ENCODE measurements at places on chromosomes 12 and 14.

- no peaks in the 10 kb centered on the region for H3K4me1 ChIP-seq
- H3K36me3 ChIP-seq, result no peaks in the 10 kb centered on the region
- no peaks in the 10 kb centered on the region for H3K27me3 ChIP-seq
- no peak overlapping the region for H3K27ac ChIP-seq
- no peak for DNase-seq
These were observed 6.6 kb downstream of the C1S start for GRCh38 chr12:7067096-7067495.

GRCh38 chr14:24329736-24330135 lies 5.1 kb downstream of the ADCY4 start:
- H3K27me3 ChIP-seq, result no peaks in the 10 kb centered on the region
- no peak overlapping the region for H3K4me3 ChIP-seq
- H3K36me3 ChIP-seq, result no peaks in the 10 kb centered on the region
- H3K4me1 ChIP-seq, result peaks cover 10% of the 10 kb centered on the region

DNA sequence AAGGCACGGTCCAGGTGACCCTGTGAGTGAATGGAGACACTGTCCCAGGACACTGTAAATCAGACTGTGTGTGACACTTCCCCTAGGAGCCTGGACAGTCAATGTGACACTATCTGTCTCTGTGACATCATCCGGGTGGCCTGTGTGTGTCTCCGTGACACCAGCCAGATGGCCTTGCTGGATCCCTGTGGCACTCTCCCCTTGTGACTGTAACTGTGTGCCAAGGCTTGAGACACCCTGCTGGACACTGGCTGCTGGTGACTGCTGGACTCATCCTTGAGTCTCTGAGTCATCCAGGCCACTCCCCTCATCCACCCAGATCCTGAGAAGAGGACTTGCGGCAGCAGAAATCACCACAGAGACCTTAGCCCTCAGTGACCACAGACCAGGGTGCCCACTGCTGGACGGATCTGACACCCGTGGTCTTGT lies 51.6 kb downstream of the MVK start:
- no peaks in the 10 kb centered on the region for H3K27me3 ChIP-seq
- DNase-seq, result no peak

GRCh38 chr12:26648066-26648465 lies 184.9 kb downstream of the ITPR2 start:
- H3K27me3 ChIP-seq, result no peaks in the 10 kb centered on the region
- DNase-seq, result no peak
- no peaks in the 10 kb centered on the region for H3K36me3 ChIP-seq
- no peak overlapping the region for H3K4me3 ChIP-seq
- no peak overlapping the region for H3K27ac ChIP-seq

- no peak for DNase-seq
- H3K27me3 ChIP-seq, result no peaks in the 10 kb centered on the region
- no peak overlapping the region for H3K4me3 ChIP-seq
- H3K27ac ChIP-seq, result no peak overlapping the region
- no peaks in the 10 kb centered on the region for H3K36me3 ChIP-seq
These were observed 371.5 kb downstream of the ALG10 start for GRCh38 chr12:34393821-34394150.

GRCh38 chr14:36818794-36819384 lies 157.2 kb downstream of the PAX9 start:
- H3K36me3 ChIP-seq, result no peaks in the 10 kb centered on the region
- H3K27me3 ChIP-seq, result no peaks in the 10 kb centered on the region
- no peak overlapping the region for H3K4me3 ChIP-seq
- DNase-seq, result peak; percentile 40
- H3K4me1 ChIP-seq, result peaks cover 8% of the 10 kb centered on the region
- H3K27ac ChIP-seq, result no peak overlapping the region

- H3K36me3 ChIP-seq, result no peaks in the 10 kb centered on the region
- no peak for DNase-seq
- peaks cover 2% of the 10 kb centered on the region for H3K4me1 ChIP-seq
- H3K27ac ChIP-seq, result no peak overlapping the region
- no peak overlapping the region for H3K4me3 ChIP-seq
These were observed 653.8 kb downstream of the NOVA1 start for GRCh38 chr14:25944020-25944419.

GRCh38 chr14:103304706-103305105 lies 29.3 kb upstream of the EIF5 start:
- H3K4me3 ChIP-seq, result no peak overlapping the region
- H3K4me1 ChIP-seq, result peaks cover 11% of the 10 kb centered on the region
- no peaks in the 10 kb centered on the region for H3K36me3 ChIP-seq
- no peak for DNase-seq

DNA sequence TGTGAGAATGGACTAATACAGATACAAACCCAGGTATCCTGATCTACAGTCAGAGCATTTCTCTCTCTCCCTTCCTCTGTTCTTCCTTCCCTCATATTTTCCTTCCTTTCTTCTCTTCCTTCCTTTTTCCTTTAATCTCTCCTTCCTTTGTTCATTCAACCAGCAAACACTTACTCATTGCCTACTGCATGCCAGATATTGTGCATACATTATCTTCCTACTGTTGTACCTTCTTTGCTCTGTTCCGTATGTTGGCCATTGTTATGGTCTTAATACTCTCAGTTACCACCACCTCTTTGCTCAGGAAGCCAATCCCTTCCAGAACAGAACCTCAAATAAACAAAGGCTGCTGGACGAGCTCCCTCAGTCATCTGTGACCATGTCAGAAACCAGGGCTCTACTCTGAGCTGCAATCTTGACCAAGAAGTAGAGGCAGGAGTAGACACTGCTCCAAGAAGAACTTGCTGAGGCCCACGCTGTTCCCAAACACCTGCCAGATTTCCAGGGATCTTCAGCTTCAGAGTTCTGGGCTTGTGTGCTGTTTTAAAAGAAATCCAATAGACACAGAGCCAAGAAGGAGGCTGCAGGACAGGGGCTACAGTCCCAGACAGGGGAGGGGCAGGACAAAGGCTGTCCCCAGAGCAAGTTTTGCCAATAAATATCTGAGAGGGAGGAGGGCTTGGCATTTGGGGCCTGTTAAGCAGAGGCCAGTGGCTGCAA lies 526.7 kb upstream of the TBX3 start:
- no peaks in the 10 kb centered on the region for H3K36me3 ChIP-seq
- H3K4me1 ChIP-seq, result no peaks in the 10 kb centered on the region
- H3K27me3 ChIP-seq, result no peaks in the 10 kb centered on the region
- H3K27ac ChIP-seq, result no peak overlapping the region
- no peak for DNase-seq
- H3K4me3 ChIP-seq, result no peak overlapping the region

DNA sequence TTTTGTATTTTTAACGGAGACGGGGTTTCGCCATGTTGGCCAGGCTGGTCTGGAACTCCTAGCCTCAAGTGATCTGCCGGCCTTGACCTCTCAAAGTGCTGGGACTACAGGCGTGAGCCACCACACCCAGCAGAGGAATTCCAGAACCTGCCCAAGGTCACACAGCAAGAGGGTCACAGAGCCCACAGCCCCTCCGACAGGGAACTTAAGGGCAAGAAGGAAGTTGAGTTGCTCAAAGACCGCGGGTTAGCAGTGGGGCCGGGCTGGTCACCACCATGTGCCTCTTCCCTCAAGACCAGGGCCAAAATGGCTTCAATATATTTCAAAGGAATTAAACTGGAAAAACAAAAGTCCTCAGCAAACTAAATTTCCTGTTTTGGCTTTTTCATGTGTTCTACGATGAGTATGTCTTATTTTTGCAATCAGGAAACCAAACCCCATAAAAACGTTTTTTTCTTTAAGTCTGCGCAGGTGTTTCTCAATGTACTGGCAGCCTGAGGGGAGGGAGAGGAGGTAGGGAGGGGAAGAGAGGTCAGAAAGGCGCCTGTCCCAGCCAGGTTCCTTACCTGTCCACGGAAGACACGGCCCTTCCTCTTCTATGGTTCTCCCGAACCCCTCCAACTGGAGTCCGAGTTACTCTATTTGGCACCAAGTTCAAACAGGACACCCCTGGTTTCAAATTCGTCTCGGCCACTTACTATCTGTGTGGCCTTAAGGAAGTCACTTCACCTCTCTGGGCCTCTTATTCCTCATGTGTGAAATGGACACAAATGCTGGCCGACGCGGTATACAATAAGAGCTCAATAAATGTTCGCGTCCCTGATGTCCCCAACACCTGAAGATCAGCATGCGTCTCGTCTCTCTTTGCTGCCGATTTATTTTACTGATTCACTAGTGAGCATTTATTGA lies 778 bp downstream of the SLC8B1 start:
- no peaks in the 10 kb centered on the region for H3K27me3 ChIP-seq
- no peak overlapping the region for H3K27ac ChIP-seq
- no peak for DNase-seq
- peak overlapping the region; percentile 62 for H3K4me3 ChIP-seq

DNA sequence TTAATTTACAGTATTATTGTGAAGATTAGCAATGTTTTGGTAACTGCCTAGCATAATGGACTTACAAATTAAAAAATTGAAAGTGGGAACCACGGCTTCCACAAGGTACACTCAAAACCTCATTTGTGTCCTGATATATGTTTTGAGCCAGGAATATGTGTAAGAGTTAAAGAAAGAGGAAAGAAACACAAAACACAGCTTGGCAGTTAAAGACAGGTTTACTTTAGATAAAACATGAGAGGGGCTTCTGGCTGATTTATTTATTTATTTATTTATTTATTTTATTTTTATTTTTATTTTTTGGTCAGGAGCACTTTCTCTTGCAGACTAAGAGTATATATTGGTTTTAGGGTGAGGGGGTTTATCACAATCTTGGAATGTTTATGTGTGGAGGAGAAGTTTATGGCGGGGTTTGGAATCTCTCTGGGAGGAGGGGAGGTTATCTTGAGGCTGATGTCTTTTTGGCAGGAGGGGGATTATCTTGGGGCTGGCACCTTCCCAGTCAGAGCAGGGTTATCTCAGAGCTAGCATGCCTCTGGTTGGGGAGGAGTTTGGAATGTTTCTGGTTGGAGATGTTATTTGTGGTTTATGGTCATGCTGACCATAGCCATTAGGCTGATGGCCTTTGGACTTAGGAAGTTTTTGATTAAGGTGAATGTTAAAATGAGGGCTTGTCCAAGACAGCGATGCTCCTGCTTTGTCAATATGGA lies 436.7 kb downstream of the DAD1 start:
- H3K27ac ChIP-seq, result no peak overlapping the region
- H3K36me3 ChIP-seq, result no peaks in the 10 kb centered on the region
- no peaks in the 10 kb centered on the region for H3K27me3 ChIP-seq
- H3K4me1 ChIP-seq, result peaks cover 7% of the 10 kb centered on the region
- H3K4me3 ChIP-seq, result no peak overlapping the region
- DNase-seq, result no peak

GRCh38 chr14:70340002-70340401 lies 19.5 kb downstream of the COX16 start:
- no peaks in the 10 kb centered on the region for H3K27me3 ChIP-seq
- no peak overlapping the region for H3K4me3 ChIP-seq
- H3K27ac ChIP-seq, result no peak overlapping the region
- H3K4me1 ChIP-seq, result no peaks in the 10 kb centered on the region
- no peaks in the 10 kb centered on the region for H3K36me3 ChIP-seq
- no peak for DNase-seq

DNA sequence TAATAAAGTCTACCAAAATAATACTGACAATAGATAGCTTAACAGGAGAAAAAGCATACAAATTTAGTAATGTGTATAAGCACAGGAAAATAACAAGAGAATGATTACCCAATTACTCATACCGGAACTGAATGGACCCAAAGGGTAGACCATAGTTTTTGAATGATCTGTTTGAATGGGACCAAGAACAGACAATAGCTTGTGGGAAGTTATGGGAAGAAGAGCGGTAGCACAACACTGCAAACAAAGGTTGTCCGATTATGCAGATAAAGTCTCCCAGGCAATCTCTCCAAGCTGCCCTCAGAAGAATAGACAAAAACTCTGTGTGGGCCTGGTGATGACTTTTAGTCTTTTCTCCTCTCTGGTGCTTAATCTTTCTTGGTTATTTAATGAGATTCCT lies 96.6 kb upstream of the NEDD1 start:
- H3K27me3 ChIP-seq, result no peaks in the 10 kb centered on the region
- no peak overlapping the region for H3K27ac ChIP-seq
- H3K4me3 ChIP-seq, result no peak overlapping the region
- no peaks in the 10 kb centered on the region for H3K4me1 ChIP-seq

DNA sequence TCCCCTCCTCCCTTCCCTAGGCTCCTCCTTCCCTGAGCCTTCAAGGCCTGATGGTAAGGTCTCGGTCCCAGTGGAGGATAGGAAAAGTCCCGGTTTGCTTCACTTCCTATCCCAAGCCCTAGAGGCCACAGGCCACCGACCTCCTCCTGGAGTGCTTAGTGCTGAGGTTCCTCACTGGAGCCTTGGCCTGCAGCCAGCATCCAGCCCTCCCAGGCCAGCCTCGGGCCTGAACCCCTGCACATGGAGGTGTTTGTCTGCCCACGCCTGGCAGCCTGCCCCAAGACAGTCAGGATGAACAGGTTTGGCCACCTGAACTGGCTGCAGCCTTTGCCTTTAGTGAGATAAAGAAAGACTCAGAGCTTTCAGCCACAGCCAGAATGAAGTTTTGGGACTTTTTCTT lies 15.8 kb upstream of the KRT7 start:
- no peak overlapping the region for H3K4me3 ChIP-seq
- DNase-seq, result no peak
- no peak overlapping the region for H3K27ac ChIP-seq
- H3K4me1 ChIP-seq, result no peaks in the 10 kb centered on the region
- no peaks in the 10 kb centered on the region for H3K27me3 ChIP-seq
- no peaks in the 10 kb centered on the region for H3K36me3 ChIP-seq

- peaks cover 37% of the 10 kb centered on the region for H3K36me3 ChIP-seq
- DNase-seq, result no peak
- H3K4me1 ChIP-seq, result peaks cover 12% of the 10 kb centered on the region
These were observed 2.8 kb downstream of the P3H3 start for GRCh38 chr12:6830999-6831398.

GRCh38 chr14:91810699-91811098 lies 56.6 kb downstream of the TC2N start:
- DNase-seq, result no peak
- H3K36me3 ChIP-seq, result no peaks in the 10 kb centered on the region
- H3K27ac ChIP-seq, result no peak overlapping the region
- H3K4me3 ChIP-seq, result no peak overlapping the region

- no peak overlapping the region for H3K4me3 ChIP-seq
- H3K4me1 ChIP-seq, result peaks cover 15% of the 10 kb centered on the region
- DNase-seq, result no peak
- H3K27ac ChIP-seq, result no peak overlapping the region
- no peaks in the 10 kb centered on the region for H3K27me3 ChIP-seq
- peaks cover 10% of the 10 kb centered on the region for H3K36me3 ChIP-seq
These were observed 1.3 kb upstream of the ANKRD9 start for GRCh38 chr14:102510616-102511520.

DNA sequence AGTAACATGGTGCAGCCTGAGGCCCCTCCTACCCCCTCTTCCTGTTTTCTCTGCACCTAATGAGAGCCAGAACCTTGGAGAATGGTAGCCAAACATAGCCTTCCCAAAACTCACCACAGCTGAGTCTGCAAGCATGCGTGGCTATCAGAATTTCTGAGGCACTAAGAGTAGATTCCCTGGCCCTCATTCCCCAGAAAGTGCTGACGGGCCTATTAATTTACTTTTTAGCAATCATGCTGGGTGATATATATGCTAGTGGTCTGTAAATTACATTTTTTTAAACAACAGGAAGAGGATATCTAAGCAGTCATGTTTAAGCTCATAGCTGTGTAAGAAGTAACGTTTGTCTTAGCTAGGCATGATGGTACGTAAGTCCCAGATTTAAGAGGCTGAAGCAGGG lies 30.4 kb downstream of the KANSL2 start:
- no peaks in the 10 kb centered on the region for H3K4me1 ChIP-seq
- H3K27me3 ChIP-seq, result no peaks in the 10 kb centered on the region
- no peak for DNase-seq
- no peak overlapping the region for H3K4me3 ChIP-seq
- peaks cover 51% of the 10 kb centered on the region for H3K36me3 ChIP-seq

GRCh38 chr12:114697741-114698565 lies 14.0 kb upstream of the TBX3 start:
- no peak overlapping the region for H3K27ac ChIP-seq
- no peaks in the 10 kb centered on the region for H3K36me3 ChIP-seq
- H3K4me1 ChIP-seq, result no peaks in the 10 kb centered on the region
- no peak overlapping the region for H3K4me3 ChIP-seq
- DNase-seq, result peak; percentile 29
- H3K27me3 ChIP-seq, result peaks cover 26% of the 10 kb centered on the region
